ENCODE measurements at places on chromosomes 5 and 9.

DNA sequence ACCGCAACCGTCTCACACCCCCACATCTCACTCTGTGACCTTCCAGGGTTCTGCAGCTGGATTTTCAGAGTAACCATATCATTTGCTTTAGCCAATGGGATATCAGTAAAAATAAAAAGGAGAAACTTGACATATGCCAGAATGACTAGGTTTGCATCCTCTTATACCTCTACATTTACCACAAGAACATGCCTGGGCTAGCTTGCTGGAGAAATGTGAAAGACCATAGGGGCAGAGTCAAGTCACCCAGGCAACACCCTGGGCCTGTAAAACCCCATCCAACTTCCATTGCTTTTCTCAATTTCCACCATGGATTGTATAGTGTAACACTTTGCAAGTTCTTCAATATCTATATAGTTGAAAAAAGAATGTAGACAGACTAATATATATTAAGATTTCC is 731.1 kb downstream of the PTPRD start:
- no peak for DNase-seq

DNA sequence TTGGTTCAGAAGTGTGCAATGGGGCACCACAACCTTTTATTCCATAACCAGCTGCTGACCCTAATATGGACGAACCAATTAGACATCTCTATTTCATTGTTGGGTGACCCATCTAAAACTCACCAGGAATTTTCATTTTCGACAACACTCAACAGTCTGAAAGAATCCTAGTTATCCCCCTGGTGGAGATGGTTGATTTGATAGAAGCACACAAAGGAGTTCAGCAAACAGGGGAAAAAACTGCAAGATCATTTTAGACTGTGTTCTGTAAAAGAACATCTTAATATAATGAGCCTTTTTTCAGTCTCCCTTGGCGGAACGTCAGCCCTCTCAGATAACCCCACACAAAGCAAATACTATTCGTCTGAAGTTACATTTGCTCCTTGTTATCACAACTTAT is 367.4 kb downstream of the KIAA0825 start:
- DNase-seq = peak; percentile 51

- no peak for DNase-seq
Observed at GRCh38 chr5:148833122-148833521, 6.7 kb downstream of the ADRB2 start.

DNA sequence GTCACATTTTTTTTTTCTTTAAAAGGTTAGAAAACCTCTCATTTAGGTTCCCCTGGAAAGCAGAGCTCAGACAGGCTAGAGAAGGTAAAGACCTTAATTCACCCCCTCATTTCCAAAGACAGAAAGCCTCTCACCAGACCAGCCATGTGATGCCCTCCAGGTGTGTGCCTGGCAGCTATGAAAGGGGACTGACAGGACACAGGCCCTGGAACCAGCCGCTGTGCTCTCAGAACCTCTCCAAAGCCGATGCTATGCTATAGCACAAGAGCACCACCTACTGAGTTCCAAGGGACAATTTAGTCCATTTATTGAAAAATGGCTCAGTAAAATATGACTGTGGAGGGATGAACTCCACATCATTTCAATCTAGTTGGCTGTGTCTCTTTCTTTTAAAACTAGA is 48.8 kb downstream of the FANCC start:
- peak; percentile 62 for DNase-seq

DNA sequence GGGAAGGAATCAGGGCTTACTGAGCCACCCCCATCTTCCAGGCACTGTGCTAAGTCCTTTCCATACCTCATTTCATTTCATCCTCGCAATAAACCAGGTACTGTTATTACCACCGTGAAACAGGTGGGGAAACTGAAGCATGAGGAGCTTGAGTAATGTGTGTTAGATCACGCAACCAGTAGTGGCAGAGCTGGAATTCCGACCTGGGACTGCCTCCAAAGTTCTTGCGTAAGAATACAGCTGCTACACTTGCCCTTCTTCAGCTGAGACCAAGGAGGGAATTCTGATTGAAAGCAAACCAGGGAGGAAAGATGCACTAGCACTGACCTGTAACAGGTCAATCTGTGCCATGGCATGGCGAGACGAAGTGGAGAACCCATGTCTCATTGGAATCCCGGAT is 113.4 kb upstream of the MSX2 start:
- no peak for DNase-seq
